ENCODE measurements at places on chromosomes 6 and 20. TPM values are rescaled to one million over a fixed set of nuclear protein-coding genes. Genes with fewer than 3 reads are reported as not detected.

LY6G6C gene
- not detected for total RNA-seq

EDN1 gene
- not detected for total RNA-seq

DNA sequence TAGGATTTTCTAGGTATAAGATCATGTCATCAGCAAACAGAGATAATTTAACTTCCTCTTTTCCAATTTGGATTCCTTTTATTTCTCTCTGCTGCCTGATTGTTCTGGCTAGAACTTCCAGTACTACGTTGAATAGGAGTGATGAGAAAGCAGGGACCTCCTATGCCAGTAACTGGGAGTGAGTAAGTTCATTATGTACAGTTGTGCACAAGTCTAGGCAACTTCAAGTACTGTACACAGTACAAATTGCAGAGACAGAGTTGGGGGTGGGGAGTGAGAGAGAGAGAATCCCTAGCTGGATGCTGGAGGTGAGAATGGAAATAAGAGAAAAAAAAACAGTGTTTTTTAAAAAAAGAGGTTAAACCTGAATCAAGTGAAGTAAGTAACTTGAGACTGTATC, 210.2 kb downstream of the MMUT start:
- no peaks in the 10 kb centered on the region for H3K36me3 ChIP-seq
- no peaks in the 10 kb centered on the region for H3K4me1 ChIP-seq
- DNase-seq, result no peak

DNA sequence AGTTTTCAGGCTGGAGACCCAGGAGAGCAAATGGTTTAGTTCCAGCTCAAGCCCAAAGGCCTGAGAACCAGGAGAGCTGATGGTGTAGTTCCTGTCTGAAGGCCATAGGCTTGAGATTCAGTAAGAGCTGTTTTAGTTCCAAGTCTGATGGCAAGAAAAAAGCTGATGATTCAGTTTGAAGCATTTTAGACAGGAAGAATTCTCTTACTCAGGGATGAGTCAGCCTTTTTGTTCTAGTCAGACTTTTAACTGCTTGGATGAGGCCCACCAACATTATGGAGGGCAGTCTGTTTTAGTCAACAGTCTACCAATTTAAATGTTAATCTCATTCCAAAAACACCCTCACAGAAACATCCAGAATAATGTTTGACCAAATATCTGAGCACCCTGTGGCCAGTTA, 2.5 kb downstream of the ZSCAN26 start:
- H3K4me1 ChIP-seq, result peaks cover 15% of the 10 kb centered on the region
- H3K27ac ChIP-seq, result no peak overlapping the region
- H3K36me3 ChIP-seq, result peaks cover 11% of the 10 kb centered on the region
- H3K4me3 ChIP-seq, result no peak overlapping the region
- H3K27me3 ChIP-seq, result no peaks in the 10 kb centered on the region

DNA sequence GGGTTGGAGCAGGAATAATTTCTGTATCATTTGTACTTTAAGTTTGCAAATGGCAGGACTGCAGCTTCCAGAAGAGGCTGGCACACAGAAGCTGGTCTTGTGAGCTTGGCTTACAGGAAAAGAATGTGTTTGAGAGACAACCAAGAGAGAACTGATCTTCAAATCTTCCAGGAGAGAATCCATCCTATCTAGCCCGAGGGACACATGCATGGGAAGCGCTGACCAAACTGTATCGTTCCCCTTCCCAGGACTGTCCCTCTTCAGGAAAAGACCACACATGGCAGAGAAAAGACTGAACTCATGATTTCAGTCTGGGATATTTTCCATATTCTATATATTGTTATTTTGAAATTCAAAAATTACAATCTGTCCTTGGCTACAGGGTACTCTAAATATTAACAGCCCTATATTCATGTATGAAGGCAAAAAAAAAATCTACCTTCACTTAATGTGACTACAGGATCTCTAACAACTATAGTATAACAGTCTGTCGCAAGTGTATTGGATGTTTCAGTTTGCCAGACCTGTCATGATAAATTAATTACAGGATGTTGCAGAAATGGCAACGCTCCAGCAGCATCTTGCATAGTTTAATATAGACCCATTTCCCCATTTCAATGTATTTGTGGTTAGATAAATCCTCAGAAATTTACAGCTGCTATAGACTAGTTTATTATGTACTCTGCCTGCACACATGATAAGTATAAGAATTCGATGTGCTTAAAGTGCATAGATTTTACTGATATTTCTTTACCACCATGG, 99.4 kb downstream of the MYB start:
- H3K4me3 ChIP-seq, result no peak overlapping the region
- H3K36me3 ChIP-seq, result peaks cover 7% of the 10 kb centered on the region
- H3K27me3 ChIP-seq, result peaks cover 7% of the 10 kb centered on the region
- no peak overlapping the region for H3K27ac ChIP-seq
- peaks cover 2% of the 10 kb centered on the region for H3K4me1 ChIP-seq
